ENCODE measurements at places on chromosomes 16 and 17.

- peaks cover 53% of the 10 kb centered on the region for H3K36me3 ChIP-seq
- no peak for DNase-seq
These were observed 5.4 kb downstream of the FUS start for GRCh38 chr16:31185339-31185738.

- peak overlapping the region; percentile 31 for H3K27ac ChIP-seq
- no peak for DNase-seq
- no peaks in the 10 kb centered on the region for H3K27me3 ChIP-seq
- H3K36me3 ChIP-seq, result peaks cover 4% of the 10 kb centered on the region
- H3K4me1 ChIP-seq, result peaks cover 15% of the 10 kb centered on the region
- H3K4me3 ChIP-seq, result no peak overlapping the region
These were observed 51.8 kb downstream of the RAI1 start for GRCh38 chr17:17732892-17733670.

DNA sequence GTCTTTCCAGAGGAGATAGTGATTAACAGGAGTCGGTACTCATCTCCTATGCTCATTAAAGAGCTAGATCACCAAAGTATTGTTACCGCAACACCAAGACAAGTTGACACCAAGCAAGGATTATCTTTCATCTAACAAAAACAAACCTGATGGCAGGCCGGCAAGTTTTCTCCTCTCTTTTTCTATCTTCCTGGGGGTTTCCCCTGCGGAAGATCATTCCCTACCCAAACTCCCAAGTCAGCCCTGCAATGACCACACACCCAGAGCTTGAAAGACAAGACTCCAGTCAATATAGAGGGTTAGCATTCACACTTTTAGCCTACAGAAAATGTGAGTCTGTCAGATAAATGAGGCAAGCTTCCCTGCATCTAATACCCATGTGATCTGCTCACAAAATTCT is 312.1 kb downstream of the SOX9 start:
- no peaks in the 10 kb centered on the region for H3K27me3 ChIP-seq
- no peak overlapping the region for H3K27ac ChIP-seq
- H3K4me3 ChIP-seq, result no peak overlapping the region
- no peaks in the 10 kb centered on the region for H3K4me1 ChIP-seq
- no peaks in the 10 kb centered on the region for H3K36me3 ChIP-seq

DNA sequence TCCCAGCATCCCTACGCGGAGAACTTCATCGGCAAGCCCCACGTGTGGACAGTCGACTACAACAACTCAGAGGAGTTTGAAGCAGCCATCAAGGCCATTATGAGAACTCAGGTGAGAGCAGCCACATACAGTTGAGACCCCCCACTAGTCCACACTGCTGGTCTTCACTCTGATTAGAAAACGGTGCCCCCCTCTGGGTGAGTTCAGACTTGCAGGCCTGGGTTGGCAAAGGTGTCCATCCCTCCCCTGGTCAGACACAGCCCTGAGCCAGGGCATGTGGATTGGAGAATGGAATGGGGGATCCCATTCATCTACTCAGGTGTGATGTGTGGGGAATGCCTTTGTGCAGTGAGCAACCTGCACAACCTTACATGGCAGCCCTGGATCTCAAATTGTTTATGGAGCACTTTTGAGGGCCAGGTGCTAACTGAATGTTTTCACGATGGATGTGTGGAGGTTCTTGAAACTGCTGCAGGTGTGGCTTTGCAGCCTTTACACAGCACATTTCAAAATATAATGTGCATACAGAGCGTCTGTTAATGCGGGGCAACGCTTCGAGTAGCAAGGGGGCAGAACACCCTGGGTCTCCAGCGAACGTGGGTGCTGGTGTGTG is 72.6 kb downstream of the MGAT5B start:
- H3K27me3 ChIP-seq, result no peaks in the 10 kb centered on the region
- no peak for DNase-seq
- no peak overlapping the region for H3K4me3 ChIP-seq
- H3K27ac ChIP-seq, result no peak overlapping the region
- H3K4me1 ChIP-seq, result no peaks in the 10 kb centered on the region
- no peaks in the 10 kb centered on the region for H3K36me3 ChIP-seq

GRCh38 chr16:15970743-15971439 is 21.5 kb downstream of the ABCC1 start:
- peaks cover 6% of the 10 kb centered on the region for H3K36me3 ChIP-seq
- H3K4me1 ChIP-seq, result peaks cover 19% of the 10 kb centered on the region
- H3K4me3 ChIP-seq, result no peak overlapping the region
- H3K27me3 ChIP-seq, result no peaks in the 10 kb centered on the region
- no peak for DNase-seq

DNA sequence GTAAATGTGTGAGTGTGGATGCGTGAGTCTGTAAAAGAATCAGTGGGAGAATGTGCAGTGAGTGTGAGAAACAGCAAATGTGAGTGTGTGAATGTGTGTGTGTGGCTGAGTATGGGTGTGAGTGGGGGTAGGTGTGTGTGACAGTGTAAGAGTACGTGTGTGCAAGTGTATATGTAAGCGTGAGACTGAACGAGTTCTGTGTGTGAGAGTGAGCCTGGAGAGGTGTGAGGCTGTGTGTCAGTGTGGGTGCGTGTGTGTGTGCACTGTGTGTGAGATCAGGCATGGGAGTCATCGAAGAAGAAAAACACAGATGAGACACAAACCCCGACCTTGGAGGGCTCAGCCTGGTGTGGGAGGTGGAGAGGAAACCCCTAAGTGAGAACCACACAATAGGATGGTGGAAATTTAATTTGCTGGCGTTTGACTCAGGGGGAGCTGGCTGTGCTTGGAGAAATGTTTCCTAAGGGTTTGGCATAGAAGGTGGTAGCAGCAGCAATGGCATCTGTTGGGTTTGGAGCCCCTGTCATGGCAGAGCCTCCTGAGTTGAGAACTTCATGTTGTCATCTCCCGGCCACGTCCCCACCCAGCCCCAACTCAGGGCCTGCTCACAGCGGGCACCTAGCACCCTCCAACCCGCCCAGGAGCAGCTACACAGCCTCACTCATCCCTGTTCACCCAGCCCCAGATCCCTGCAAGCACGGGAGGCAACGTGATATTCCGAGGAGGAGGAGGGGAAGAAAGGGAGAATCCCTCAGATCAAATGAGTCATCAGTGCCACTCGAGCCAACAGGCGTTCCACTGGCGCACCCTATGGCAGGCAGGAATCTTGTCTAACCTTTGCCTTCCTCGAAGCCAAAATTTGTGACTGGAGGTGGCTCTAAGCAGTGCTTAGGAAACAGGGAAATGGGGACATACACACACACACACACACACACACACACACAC is 14.3 kb upstream of the NUBP1 start:
- H3K4me3 ChIP-seq, result no peak overlapping the region
- H3K27ac ChIP-seq, result no peak overlapping the region
- no peaks in the 10 kb centered on the region for H3K36me3 ChIP-seq
- DNase-seq, result peak; percentile 31
- no peaks in the 10 kb centered on the region for H3K4me1 ChIP-seq

GRCh38 chr17:17313350-17313991 is 10.3 kb downstream of the NT5M start:
- no peaks in the 10 kb centered on the region for H3K36me3 ChIP-seq
- H3K27me3 ChIP-seq, result no peaks in the 10 kb centered on the region
- DNase-seq, result no peak
- H3K4me1 ChIP-seq, result no peaks in the 10 kb centered on the region
- H3K4me3 ChIP-seq, result no peak overlapping the region

DNA sequence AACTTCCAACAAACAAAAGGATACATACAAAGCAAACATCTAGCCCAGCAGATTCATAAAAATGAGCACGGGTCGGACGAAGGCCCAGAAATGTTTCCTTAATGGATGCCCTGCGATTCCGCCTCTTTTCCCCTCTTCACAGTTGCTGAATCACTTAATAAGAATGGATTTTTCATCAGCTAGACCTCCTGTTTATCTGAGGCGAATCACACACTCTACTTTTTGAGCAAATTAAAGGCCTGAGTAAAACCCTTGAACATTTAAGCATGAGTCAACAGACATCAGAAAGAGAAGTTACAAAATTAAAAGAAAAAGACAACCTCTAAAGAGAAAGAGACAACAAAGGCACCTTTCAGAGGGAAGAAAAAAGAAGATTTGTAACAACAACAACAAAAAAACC is 44.7 kb downstream of the HS3ST3A1 start:
- no peak overlapping the region for H3K27ac ChIP-seq
- peaks cover 9% of the 10 kb centered on the region for H3K4me1 ChIP-seq
- H3K4me3 ChIP-seq, result no peak overlapping the region
- H3K27me3 ChIP-seq, result no peaks in the 10 kb centered on the region
- H3K36me3 ChIP-seq, result no peaks in the 10 kb centered on the region
- peak; percentile 93 for DNase-seq

DNA sequence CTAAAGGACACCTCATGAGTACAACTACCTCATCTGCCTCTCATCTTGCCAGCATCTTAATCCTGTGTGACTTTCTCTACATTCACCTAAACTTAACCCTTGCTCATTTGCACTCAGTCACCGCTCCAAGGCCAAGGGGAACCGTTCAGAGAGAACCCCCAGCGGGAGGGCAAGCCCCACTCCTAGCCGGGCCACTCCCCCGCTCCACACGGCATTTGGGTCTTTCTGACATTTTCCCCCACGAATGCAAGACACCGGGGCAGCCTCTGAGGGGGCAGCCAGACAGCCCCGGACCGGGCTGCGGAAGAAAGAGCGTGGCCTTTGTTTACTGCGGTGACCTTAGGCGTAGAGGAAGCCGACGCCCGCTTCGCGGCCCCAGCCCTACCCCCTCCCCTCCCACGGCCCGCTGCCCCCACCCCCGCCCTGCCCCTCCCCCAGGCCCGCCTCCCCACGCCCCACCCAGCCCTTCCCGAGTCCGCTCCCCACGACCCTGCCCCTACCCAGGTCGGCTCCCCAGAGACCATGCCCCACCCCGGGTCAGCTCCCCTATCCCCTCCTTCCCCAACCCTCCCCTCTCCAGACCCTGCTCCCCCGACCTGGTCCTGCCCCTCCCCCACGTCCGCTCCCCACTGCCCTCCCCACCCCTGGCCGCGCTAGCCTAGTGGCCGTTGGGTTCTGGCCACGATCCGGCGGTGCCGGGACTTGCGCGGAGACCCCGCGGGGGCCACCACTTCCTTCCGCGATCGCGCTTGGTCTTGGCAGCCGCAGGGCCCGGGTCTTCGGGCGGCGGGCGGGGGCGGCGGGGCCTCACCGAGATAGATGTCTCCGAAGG is 789 bp downstream of the CSNK1D start:
- H3K27ac ChIP-seq, result peak overlapping the region; percentile 95
- peaks cover 13% of the 10 kb centered on the region for H3K36me3 ChIP-seq
- DNase-seq, result no peak
- peak overlapping the region; percentile 72 for H3K4me3 ChIP-seq

DNA sequence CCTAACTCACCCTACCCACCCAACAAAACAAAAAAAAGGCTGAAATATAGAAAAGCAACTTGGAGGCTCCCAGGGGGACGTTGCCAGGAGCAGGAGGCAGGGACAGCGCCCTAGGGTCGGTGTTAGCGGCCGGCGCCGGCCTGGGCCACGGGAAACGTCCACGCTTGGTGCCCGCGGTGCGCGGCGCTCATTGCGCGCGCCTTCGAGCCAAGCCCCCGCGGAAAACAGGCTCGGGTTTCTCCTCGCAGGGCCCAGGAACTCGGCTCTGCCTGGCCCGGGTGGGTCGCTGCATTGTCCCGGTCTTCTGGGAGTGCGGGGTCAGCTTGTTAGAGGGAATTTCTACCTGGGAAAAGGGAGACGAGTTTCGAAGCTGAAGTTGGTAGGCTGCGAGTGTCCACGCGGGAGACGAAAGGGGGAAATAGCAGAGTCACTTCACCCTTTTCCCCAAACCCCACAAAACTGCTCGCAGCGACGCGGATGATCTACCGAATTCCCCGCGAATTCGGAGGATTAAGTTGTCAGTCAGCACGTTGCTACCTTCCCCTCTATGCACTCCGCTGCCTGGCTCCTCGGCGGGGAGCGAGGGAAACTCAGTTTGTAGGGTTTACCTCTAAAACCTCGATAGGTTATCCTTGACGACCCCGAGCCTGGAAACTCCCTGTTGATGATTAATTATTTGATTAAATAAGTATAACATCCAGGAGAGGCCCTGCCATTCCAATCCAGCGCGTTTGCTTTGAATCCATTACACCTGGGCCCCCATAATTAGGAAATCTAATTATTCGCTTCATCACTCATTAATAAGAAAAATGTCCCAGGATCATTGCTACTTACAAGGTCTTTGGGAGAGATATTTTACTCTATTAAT is 751 bp upstream of the FOXC2 start:
- H3K27me3 ChIP-seq, result no peaks in the 10 kb centered on the region
- no peak overlapping the region for H3K27ac ChIP-seq
- H3K36me3 ChIP-seq, result peaks cover 2% of the 10 kb centered on the region
- H3K4me3 ChIP-seq, result no peak overlapping the region
- DNase-seq, result peak; percentile 52

DNA sequence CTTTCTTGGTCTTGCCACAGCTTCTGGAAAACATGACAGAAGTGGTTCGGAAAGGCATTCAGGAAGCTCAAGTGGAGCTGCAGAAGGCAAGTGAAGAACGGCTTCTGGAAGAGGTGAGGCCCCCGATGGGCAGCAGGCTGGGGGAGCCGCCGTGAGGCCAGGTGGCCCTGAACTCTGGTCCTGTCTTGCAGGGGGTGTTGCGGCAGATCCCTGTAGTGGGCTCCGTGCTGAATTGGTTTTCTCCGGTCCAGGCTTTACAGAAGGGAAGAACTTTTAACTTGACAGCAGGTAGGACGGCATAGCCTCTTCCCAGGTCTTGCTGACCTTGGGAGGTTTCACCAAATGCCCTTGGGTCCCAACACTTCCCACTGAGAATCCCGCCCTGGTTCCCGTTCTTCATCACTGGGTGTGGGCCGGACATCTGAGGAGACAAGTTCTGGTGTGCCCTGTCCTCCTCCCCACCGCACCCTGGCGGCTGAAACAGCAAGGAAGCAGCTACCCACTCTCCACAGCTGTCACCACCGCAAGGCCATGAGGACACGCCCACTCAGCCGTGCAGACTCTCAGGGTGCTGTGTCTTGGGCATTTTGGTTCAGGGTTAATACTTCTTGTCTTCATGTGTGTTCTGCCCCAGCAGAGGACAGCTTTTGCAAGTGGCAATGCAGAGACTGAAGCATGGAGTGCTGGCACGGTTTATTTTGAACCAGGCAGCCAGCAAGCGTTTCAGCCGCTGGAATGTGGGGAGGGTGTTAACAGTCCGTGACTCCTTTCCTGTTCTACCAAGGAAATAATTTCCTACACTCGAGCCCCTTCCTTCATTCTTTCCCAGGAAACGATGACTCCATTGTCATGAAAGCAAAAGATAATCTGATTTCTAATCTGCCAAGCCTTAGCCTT is 21.4 kb downstream of the NTAN1 start:
- no peaks in the 10 kb centered on the region for H3K4me1 ChIP-seq
- no peak overlapping the region for H3K4me3 ChIP-seq
